ENCODE measurements at places on chromosomes 13 and 19.

- no peak for DNase-seq
These were observed 31.0 kb upstream of the ATP11A start for GRCh38 chr13:112658808-112659207.

DNA sequence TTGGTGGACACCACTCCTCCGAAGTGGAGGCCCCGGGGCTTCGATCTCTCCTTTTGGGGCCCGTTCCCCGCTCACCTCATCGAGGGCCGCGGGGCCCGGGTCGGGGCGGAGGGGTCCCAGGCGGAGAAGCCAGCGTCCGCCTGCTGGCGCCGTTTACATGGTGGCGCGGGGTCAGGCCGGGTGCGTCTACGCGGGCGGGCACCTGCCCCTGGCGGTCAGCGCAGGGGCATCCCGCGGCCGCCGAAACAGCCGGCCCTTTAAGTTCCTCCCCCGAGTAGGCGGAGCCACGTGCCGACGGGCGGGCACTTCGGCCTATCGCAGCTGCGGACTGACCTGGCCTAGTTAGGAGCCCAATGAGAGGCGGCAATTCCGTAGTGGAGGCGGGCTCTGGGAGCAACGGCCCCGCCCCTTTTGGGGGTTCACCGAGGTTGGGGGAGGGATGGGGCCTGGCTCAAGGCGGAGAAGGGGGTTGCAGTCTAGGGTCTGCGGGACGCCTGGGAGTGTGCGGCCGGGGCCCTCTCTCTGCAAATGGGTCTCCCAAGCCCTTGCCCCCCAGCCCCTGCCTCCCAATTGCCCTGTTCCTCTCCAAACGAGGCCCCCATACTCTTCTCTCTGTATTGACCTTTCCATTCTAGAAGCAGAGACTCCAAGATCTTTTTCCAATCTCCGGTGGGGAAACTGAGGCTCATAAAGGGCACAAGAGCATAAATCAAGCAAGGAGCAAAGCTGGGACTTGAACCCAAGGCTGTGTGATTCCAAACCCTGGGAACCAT is at the start of gene ABHD8:
TSS of gene ABHD8 (minus strand) at position 259 of the 773 bp plus-strand sequence. CDS start 1,809 bp downstream, outside the sequence.
- peak; percentile 88 for DNase-seq

GRCh38 chr19:1383017-1383311 is 743 bp upstream of the NDUFS7 start:
- DNase-seq: no peak

DNA sequence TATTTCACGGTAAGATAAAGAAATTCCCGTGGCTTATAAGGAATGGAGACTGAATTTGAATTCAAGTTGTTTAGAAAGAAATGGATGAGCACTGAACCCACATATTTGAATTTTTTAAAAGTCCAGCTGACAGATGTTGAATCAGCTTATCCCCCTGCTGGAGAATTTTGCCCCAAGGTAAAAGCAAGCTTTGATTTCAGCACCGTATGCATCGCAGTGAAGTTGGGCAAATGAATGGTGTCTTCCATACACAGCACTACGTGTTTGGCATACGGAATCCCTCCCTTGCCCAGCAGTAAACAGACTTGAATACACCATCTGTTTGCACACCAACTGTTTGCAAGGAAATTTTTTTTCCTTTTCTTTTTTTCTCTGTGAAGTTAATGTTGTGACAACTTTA is 77.5 kb upstream of the PEG3 start:
- no peak for DNase-seq

- DNase-seq: no peak
These were observed 6.5 kb downstream of the PLPPR3 start for GRCh38 chr19:815079-815774.

- peak; percentile 66 for DNase-seq
These were observed 5.3 kb upstream of the CEACAM21 start for GRCh38 chr19:41570639-41571112.

DNA sequence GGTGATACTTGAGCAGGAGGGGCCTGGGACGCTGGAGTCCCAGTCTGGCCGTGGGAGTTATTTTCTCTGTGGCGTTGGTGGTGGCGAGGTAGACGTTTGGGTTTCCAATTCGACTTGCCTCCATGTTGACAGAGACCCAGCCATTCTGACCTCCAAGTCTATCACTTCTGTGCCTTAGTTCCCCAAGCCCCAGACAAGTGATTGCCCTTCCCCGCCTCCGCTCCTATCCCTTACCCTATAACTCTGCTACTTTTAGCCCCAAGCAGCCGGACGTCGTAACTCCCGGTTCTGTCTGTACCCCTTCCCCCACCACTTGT is 549 bp downstream of the TIMM50 start:
- DNase-seq: no peak

GRCh38 chr13:26600343-26600742 is 42.9 kb downstream of the WASF3 start:
- no peak for DNase-seq

- DNase-seq: no peak
These were observed 36.7 kb upstream of the USPL1 start for GRCh38 chr13:30580852-30581502.

- no peak for DNase-seq
These were observed 16.8 kb downstream of the POLR1D start for GRCh38 chr13:27638521-27638920.

DNA sequence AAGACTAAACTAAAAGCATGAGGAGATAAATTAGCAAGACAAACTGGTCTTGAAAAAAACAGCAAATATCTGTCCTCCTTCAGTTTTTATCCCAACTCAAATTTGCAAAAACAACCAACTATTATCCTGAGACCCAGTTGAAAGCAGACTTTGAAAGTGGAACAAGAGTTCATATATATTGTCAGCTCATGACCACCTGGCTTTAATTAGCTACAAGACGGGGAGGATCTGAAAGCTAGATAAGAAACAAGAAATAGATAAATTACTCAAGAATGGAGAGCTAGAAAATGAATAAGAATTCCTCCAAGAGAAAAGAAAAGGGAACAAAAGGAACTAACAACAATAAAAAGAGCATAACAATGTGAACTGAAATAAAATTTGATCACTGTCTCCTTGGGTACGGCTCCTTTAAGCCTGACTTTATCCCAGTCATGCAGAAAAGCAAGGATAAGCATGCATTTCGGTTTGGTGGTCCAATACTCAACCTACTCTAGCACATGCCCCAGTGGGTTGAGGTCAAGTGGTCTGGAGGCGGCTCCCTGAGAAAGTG is 246.9 kb downstream of the DCLK1 start:
- DNase-seq: no peak

DNA sequence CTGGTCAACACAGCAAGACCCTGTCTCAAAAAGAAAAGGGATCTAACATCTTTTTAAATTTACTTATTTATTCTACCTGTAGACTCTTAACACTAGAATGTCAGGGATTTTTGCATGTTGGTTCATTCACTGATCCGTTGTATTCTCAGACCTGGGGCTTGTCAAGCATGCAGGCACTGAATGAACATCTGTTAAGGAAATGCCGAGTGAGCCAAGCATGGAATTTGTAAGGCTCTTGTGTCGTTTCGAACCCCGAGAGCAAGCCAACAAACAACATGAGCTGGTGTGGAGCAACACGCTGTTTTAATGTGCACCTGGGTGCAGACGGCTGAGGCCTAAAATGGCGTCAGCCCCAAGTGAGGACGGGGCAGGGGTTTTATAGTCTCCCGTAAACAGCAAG is 10.0 kb upstream of the OR1M1 start:
- DNase-seq: no peak

GRCh38 chr13:46315491-46316075 is 71.5 kb downstream of the RUBCNL start:
- no peak for DNase-seq

- no peak for DNase-seq
These were observed 10.7 kb downstream of the AP2S1 start for GRCh38 chr19:46839752-46840497.

DNA sequence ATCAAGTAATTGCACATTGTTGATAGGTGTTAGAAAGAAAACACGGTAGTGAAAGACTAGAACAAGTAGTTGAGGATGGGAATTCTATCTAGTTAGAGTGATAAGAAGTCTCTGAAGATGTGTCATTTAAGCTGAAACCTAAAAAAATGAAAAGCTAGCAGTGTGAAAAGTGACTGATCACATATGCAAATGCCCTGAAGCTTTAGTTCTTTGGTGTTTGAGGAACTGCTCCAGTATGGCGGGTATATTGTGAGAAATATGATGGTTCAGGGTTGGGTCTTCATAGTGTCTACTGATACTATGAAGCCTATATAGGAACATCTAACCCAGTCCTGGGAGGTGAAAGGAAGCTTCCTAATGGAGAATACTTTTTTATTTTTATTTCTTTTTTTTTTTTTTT is 45.0 kb downstream of the GPALPP1 start:
- DNase-seq: no peak

DNA sequence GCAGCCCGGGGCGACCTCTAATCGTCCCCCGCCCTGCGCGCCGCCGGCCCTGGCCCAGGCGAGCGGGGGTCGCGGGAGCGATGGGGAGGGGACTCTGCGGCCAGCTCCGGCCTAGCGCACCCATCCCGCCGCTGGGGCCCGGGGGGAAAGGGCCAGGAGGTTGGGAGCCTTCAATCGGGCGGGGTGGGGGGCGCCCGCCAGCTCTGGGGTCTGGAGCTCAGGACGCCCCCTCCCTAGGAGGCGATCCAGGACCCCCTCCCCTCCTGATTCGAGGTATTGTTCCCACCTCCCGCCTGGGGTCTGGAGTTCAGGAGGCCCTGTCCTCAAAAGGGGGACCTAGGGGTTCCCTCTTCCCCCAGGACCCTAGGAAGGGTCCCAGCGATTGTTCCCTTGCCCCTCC is 430 bp downstream of the ZNF358 start:
- DNase-seq: no peak

GRCh38 chr13:44803390-44803789 is 185.9 kb downstream of the NUFIP1 start:
- no peak for DNase-seq

- DNase-seq: no peak
These were observed 1.4 kb upstream of the RCBTB1 start for GRCh38 chr13:49586717-49587116.

GRCh38 chr19:41350735-41351338 is 2.9 kb downstream of the TGFB1 start:
- no peak for DNase-seq

- DNase-seq: no peak
These were observed 20.4 kb upstream of the IFT88 start for GRCh38 chr13:20546556-20546955.

DNA sequence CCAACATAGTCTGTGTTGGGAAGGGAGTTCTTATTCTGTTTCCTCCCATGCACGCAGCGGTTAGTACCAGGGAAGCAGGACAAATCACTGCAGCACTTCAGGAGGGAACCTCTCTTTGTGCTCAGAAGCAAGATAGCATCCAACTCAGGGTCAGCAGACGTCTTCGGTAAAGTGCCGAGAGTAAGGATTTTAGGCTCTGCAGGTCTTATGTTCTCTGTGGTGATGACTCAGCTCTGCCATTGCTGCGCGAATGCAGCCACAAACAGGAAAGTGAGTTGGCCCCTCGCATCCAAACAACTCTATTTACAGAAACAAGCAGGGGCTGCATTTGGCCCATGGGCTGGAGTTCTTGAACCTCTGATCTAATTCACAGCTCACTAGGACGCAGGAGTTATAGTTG is 122.1 kb upstream of the SPATA13 start:
- no peak for DNase-seq

DNA sequence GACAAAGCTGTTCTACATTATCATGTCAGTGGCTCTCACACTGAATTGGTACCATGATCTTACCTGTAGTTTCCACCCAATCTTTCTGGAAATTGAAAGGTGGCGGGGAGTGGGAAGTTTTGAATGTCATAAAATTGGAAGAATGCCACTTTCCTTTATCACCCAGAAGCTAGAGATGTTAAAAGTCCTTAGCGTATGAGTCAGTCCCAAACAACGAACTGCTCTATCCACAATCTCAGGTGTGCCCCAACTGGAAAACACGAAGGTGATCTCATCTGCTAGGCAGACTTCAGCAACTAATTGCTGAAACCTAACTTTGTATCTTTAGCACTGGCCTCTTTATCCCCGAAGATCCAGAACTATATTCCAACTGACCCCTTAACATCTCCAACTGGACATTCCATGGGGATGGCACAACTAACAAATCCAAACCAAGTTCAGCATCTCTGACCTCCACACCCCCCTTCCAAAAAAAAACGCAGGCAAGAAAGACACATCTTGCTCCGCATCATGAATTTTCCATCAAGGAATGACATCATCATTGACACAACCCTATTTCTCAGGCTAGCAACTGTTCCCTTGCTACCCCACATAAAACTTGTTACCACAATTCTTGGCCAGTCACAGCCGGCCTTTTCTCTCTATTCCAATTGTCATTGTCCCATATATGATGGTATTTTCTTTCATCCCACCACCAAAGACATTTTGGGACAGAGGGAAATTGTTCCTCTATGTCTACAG is 175.4 kb downstream of the KLF12 start:
- DNase-seq: no peak

DNA sequence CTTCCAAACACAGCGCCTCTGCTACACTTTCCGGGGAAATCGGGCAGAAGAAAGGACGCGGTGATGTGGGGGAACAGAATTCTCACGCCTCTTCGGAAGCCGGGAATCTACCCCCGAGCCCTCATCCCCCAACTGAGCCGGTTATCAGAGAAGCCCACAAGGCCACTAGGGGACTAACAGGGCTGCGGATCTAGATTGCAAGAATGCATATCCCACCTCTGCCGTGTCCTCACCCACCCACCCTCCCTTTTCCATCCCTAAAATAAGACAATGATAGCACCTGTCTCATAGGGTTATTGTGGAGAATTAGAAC is 1.1 kb downstream of the IGFLR1 start:
- DNase-seq: no peak

GRCh38 chr13:108588516-108588915 is 40.9 kb upstream of the MYO16 start:
- DNase-seq: no peak

- no peak for DNase-seq
These were observed 65.1 kb downstream of the ZNF823 start for GRCh38 chr19:11673608-11674041.

GRCh38 chr19:42242069-42242511 is 312 bp downstream of the GSK3A start:
- no peak for DNase-seq

DNA sequence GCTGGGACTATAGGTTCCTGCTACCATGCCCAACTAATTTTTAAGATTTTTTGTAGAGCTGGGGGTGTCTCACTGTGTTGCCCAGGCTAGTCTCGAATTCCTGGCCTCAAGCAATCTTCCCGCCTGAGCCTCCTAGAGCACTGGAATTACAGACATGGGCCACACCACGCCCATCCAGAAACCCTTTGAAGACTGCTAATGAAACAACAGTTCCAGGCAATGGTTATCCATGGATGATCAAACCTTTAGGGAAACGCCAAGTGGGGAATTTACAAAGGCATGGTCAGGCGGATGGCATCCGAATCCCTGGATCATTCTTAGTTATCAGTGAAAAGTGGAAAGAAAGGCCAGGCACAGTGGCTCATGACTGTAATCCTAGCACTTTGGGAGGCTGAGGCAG is 16.9 kb upstream of the DNMT1 start:
- no peak for DNase-seq

GRCh38 chr19:29687244-29687896 is 22.1 kb downstream of the PLEKHF1 start:
- no peak for DNase-seq

- DNase-seq: no peak
These were observed 17.7 kb downstream of the ZMYM5 start for GRCh38 chr13:19845758-19846157.
